Activated CD4-positive, alpha-beta T cell treated with anti-CD3 and anti-CD28 coated beads, Interleukin-2, amount 50 U/mL, for 16 hours (primary cell): ENCODE measurements at places on chromosomes 13 and 19.
A peak's percentile ranks its signal among the peaks of the same experiment; 100 is the strongest.

GRCh38 chr13:100710176-100710575, 35.6 kb upstream of the TMTC4 start:
- no peak for DNase-seq

DNA sequence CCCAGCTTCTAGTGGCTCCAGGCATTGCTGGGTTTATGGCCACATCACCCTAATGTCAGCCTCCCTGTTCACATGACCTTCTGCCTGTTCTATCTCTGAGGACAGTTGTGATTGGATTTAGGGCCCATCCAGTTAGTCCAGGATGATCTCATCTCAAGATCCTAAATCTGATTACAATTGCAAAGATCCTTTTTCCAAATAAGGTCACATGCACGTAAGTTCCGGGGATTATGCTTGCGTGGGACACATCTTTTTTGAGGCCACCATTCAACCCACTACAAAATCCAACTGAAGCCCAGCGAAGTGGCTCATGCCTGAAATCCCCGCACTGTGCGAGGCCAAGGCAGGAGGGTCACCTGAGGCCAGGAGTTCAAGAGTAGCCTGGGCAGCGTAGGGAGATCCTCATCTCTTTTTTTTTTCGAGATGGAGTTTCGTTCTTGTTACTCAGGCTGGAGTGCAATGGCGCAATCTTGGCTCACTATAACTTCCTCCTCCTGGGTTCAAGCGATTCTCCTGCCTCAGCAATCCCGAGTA, 12.3 kb downstream of the PLD3 start:
- DNase-seq, result no peak

DNA sequence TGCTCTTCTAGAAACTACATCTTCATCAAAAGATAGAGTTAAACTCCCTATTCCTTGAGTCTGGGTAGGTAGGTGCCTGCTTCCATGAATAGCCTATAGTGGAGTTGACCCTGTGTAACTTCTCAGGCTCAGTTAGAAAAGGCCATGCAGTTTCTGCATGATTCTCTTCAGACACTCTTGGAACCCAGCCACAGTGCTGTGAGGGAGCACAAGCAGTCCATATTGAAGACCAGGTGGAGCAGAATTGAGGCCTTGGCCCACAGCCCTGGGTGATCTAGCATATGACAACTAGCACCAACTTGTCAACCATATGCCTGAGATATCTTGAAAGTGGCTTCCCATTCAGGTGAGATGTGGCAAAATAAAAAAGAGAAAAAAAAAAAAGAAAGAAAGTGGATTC, 10.3 kb upstream of the PAN3 start:
- DNase-seq, result no peak

GRCh38 chr19:46644720-46645119, 8.7 kb upstream of the GNG8 start:
- DNase-seq, result no peak

- peak; percentile 73 for DNase-seq
Measured at GRCh38 chr19:51123381-51123800, 1.3 kb upstream of the SIGLEC9 start.

DNA sequence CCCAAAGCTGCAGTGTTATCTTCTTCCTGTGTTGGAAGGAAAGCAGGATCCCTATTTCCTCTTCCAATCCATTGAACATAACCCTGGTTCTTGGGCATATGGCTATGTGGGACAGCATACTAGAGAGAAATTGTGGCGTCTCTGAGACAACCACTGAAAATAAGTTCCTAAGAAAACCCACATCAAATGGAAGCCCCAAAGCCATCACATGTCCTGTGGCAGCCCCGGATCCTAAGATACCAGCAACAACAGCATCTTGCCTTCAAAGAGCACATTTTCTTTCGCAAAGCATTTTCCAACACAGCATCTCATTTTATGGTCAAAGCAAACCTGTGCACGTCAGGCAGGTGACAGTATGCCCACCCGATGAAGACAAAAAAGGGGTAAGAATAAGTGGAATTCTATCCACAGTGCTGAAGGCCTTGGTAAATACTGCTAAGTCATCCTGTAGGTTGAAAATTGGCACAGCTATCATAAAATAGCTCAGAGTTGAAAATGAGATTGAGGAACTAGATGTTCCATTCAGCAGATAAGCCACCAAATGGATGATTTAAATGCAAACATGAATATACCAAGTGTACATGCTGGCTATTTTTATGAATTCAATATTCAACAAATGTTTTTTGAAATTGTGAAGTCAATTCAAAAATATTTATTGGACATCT, 232.2 kb downstream of the DLEU7 start:
- no peak for DNase-seq

- no peak for DNase-seq
Measured at GRCh38 chr13:99363949-99364348, 56.8 kb upstream of the GPR183 start.

DNA sequence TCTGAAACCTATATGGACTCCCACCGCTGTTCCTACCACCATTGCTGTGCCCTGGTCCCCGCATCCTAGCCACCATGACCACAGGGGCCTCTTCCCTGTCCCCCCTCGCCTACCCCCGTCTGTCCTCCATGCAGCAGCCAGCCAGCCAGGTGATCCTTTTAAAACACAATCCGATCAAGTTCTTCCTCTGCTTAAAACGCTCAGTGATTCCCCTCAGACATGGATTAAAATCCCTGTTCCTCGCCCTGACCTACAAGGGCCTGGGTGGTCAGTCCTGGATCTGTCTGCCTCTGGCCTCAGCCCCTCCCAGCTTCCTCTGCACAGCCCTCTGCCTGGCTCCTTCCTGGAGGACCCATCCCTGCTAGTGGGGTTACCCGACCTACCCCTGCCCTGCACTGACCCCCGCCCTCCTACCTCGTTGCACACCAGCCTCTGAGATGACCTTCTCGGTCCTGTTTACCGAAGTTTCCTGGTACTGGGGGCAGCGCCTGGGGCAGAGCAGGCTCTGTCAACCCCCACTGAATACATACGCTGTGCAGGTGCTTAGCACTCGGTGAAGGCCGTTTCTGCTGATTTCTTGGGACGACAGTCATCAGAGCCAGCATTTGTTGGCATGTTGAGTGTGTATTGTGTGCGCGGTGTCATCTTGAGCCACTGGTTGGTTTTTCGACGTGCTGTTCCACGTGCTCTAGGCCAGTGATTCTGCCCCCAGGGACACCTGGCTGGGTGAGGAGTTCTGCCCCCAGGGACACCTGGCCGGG, 14.7 kb upstream of the LENG8 start:
- DNase-seq, result no peak

GRCh38 chr19:15213715-15214381, 13.1 kb upstream of the NOTCH3 start:
- DNase-seq, result no peak

GRCh38 chr19:328025-328505, 16.5 kb downstream of the MIER2 start:
- DNase-seq, result no peak

GRCh38 chr13:41060724-41061074, 610 bp upstream of the WBP4 start:
- peak; percentile 85 for DNase-seq

GRCh38 chr19:42288387-42288786, 13.5 kb upstream of the PRR19 start:
- DNase-seq, result no peak

- DNase-seq, result no peak
Measured at GRCh38 chr13:109576331-109576813, 210.0 kb downstream of the IRS2 start.

DNA sequence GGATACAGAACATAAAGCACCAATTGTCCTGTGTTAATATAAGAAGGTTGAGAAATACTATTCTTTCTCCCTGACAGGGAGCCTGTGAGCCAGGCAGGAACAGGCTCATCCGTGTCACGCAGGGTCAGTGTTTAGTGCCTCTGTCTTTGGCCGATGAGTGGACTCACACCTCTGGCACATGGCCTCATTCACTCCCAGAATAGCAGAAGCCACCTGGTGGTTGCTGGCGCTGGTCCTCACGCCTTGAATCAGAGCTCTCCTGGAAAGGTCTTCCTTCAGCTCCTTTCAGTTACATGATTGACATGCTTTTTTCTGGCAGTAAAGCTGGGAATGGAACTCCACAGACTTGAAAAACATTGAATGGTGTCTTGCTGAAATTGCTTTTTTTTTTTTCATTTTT, 28.1 kb upstream of the SIAH3 start:
- DNase-seq, result no peak

DNA sequence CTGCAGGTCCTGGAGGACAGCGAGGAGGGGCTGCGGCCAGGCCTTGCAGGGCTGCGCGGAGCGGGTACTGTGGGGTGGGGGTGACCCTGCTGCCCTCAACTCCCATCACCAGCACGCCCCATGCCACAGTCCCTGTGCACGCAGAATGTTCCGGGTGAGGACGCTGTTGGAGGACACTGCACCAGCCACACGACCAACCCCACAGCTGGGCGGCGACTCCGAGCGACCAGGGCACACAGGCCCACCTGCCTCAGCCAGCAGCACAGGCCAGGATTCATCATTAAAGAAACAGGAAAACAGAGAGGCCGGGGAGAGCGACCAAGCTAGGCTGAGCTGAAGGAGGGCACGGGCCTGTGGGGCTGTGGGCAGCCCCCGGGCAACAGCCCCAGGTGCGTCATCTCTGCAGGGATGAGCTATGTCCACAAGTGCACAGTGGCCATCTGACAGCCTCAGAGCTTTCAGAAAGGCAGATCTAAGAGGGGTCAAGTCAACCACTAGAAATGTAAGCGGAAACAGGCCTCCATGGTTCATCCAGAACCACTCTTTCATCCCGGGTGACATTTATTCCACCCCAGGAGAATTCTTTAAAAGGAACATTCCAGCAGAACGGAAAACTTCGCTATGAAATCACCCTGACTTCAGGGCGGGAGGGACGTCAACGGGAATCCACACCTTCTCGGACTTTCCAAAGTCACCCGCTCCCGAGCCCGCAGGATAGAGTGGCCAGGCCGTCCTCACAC, 1.5 kb downstream of the GAS6 start:
- no peak for DNase-seq

DNA sequence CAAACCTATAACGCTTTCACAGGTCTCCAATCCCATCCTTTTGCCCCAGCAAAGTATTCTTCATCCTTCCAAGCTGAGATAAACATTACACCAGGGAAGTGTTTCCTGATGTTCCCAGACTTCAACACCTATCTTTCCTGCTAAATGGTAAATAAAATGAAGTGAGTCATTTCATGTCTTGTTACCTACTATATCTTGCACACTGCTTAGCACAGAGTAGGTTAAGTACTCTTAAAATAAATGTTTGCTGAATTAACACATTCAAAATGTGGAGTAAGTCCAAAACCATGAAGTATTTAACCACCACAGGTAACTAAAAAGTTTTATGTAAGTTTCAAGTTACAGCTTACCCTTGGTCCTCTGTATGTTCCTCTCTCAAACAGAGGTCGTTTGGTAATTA, 3.4 kb downstream of the RBM26 start:
- DNase-seq, result no peak

GRCh38 chr13:30704596-30704995, 30.7 kb upstream of the ALOX5AP start:
- no peak for DNase-seq

- DNase-seq, result no peak
Measured at GRCh38 chr13:56755181-56755935, 385.4 kb upstream of the PRR20A start.

DNA sequence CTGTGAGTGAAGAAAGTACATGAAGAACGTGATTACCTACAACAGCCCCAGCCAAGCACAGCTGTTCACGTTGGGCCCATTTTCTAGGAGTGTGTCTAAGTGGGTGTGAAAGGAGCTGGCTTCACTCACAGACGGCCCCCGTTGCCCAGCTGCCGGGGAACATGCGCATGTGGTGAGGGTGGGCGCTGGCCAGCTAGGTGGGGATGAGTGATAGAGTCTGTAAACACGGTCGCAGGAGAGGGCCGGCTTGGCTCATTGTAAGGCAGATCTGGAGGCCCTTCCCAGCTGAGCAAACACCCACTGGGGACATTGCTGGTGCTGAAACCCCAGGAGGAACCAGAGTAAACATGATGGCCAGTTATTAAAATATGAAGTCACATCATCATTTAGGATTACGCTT, 160.5 kb downstream of the TEX29 start:
- no peak for DNase-seq

- no peak for DNase-seq
Measured at GRCh38 chr13:30078059-30078458, 227.6 kb upstream of the UBL3 start.

DNA sequence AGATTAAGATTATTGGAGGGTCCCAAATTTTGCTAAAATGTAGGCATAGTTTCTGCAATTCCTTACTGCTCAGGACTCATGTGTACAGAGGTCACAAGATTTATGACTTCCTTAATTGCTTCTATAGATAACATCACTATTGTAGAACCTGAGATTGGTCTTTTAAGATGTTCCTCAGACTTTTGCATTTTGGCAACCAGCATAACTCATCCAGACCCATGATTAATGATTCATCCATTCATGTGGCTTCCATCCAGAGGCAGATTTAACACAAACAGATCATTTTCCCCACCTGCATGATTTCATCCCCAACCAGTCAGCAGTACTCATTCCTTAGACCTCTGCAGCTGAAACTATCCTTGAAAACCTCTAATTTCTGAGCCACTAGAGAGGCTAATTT, 34.5 kb upstream of the CEACAM8 start:
- no peak for DNase-seq

DNA sequence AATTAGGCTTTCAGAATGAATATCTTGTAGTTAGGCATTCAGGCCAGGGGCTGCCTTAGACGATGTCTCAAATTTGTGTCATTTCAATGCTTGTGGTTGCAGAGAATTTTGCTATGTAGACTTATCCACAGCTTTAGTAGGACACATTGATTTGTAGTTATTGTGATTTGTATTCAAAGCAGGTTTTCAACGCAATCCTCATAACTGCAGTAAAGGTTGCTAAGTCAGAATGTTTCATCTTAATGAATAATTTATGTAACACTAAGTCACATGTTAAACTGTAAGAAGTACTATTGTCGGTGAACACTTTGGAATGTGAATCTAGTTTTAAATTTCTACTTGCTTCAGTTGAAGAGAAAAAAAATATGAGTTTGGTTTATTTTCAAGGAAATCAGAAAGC, 1117.2 kb upstream of the SPRY2 start:
- DNase-seq, result no peak

DNA sequence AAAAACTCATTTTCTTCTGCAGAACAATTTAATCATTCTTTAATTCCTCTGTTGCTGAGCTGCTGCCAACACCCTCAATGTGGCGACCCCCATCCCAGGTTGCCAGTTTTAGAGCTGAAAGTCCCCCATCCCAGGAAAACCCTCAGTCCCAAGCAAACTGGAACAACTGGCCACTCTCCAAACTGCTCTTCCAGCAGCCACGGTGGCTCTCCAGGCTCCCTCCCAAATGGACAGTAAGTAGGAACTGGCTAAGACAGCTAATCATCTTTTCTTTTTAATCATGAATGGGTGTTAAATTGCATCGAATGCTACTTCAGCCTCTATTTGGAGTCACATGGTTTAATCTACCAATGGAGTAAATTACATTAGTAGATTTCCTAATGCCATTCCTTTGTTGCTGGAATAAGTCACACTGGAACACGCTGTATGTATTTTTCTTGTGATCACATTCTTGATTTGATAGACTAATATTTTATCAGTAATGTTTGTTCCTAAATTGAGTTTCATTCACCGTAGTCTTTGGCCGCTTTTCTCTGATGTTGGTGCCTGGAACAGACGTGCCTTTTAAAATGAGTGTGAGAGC, 33.7 kb upstream of the VSTM2B start:
- DNase-seq, result no peak

GRCh38 chr13:69616396-69616795, 491.2 kb upstream of the ATXN8OS start:
- no peak for DNase-seq

- no peak for DNase-seq
Measured at GRCh38 chr19:23440207-23440606, 44.9 kb upstream of the ZNF91 start.

GRCh38 chr13:39259371-39260140, 221.3 kb downstream of the NHLRC3 start:
- DNase-seq, result peak; percentile 10

- DNase-seq, result no peak
Measured at GRCh38 chr13:97786510-97786909, 167.0 kb upstream of the IPO5 start.
